ENCODE measurements at places on chromosomes 1 and 21.

DNA sequence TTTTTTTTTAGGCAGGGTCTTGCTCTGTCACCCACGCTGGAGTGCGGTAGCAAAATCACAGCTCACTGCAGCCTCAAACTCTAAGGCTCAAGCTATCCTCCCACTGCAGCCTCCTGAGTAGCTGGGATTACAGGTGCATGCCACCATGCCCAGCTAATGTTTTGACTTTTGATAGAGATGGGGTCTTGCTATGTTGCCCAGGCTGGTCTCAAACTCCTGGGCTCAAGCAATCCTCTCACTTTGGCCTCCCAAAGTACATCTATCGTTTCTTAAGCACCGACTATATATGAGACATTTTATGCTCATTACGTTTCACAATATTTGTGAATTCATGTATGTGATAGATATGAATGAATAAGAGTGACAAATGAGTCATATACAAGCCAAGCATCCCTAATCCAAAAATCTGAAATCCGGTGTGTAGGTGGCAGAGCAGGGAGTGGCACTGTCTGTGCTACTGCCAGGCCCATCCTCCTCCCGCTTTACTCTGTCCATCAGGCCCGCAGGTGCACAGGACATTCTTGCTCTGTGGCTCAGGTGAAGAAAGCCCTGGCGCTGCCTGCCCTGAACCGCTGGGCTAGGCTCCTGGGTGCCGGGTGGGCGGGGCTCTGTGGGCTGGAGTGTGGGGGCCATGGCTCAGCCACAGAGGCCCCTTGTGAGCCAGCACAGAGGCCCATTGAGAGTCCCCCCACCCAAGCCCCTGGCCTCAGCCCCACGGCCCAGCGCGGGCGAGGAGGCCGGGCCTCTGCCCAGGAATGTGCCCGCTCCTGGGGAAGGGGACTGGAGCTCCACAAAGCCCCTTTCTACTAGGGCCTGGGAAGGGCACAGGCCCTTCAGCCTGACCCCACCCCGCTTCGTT, 45.3 kb downstream of the HSPG2 start:
- DNase-seq: no peak

- DNase-seq: peak; percentile 22
Observed at GRCh38 chr1:5994713-5995621, 2.7 kb upstream of the NPHP4 start.

- DNase-seq: no peak
Observed at GRCh38 chr1:13951793-13952751, 252.1 kb downstream of the PRDM2 start.

- DNase-seq: no peak
Observed at GRCh38 chr1:76302711-76303339, 228.3 kb downstream of the ST6GALNAC3 start.

DNA sequence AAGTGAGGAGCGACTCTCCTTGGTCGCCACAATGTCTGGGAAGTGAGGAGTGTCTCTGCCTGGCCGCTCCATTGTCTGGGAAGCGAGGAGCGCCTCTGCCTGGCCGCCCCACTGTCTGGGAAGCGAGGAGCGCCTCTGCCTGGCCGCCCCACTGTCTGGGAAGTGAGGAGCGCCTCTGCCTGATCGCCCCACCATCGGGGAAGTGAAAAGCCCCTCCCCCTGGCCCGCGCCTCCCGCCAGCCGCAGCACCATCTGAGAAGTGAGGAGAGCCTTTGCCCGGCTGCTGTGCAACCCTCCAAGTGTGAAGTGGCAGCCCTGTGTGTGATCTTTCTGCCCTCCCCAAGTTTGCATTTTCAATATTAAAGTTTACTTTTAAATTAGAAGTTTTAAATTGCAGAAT, 95.0 kb upstream of the PPP2R5A start:
- no peak for DNase-seq

GRCh38 chr1:230681599-230681998, 32.3 kb downstream of the AGT start:
- DNase-seq: no peak

- DNase-seq: peak; percentile 31
Observed at GRCh38 chr1:5980314-5981008, 11.8 kb downstream of the NPHP4 start.

DNA sequence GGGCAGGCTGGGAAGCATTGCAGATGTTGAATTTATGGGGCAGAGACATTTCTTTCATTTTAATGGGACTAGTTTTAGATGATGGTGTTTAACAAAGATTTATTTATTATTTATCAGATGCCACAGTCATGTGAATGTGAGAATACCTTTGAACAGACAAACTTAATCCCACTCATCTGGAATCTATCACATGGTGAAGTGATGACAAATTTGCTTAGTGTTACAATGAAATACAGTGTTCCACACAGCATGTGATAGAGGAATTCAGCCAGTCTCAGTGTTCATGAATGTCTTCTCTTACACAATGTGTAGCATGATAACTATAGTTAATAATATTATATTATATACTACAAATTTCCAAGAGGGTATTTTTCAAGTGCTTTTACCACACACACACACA, 1361.7 kb upstream of the B3GALT2 start:
- DNase-seq: no peak

- DNase-seq: peak; percentile 79
Observed at GRCh38 chr1:22680726-22681125, 27.7 kb downstream of the C1QB start.

Measured in left colon (tissue), 2 donors.